ENCODE measurements at places on chromosomes 3 and 15.
A peak's percentile ranks its signal among the peaks of the same experiment; 100 is the strongest.

GRCh38 chr3:192570821-192571791 lies 156.2 kb downstream of the FGF12 start:
- DNase-seq, result no peak

DNA sequence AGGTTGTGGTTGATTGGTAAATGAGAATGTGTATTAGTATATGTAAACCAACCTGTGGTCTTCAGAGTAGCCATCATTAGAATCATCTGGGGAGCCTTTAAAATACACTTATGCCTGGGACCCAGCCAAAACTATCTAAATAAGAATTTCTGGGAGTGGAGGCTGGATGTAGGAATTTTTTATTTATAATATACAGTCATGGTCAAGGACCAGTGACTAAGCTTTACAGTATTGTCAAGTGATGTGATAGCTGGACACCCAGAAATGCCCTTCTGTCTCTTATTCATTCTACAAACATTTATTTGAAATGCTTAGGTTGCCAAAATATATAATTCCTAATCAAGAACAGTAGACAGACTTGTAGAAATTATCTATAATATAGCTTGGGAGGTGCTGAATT lies 132.2 kb downstream of the MBNL1 start:
- DNase-seq, result no peak

GRCh38 chr15:101138913-101139880 lies 112.7 kb downstream of the CHSY1 start:
- DNase-seq, result no peak

DNA sequence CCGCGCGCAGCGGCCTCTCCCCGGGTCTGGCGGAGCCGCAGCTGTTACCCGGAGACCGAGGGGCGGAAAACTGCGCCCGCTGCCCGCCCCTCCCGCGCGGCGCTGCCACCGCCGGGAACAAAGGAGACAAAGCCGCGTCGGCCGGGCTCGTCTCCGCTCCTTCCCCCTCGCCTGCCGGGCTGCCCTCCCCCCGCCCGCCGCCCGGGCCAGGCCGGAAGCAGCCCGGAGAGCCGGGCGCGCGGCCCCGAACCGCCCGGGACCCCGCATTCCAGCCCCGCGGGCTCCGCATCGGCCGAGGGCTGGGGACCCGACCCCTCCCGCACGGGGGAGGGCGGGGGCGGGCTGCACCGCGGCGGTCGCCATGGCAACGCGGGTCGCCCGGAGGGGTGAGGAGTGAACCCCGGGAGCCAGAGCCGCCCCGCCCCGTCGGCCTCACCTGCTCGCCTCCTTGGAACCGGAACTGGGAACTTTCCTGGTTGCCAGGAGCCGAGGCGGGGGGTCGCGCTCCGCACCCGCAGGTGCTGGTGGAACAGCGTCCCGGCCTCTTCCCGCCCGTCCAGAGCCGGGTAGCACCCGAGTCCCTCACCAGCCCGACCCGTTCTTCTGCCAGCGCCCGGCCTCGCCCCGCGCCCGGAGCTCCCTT lies 448 bp downstream of the PLXNB1 start:
- DNase-seq, result peak; percentile 63

- DNase-seq, result peak; percentile 69
These were observed 7.7 kb downstream of the CCR5 start for GRCh38 chr3:46378426-46378942.

GRCh38 chr3:137807998-137808397 lies 43.9 kb downstream of the SOX14 start:
- no peak for DNase-seq

DNA sequence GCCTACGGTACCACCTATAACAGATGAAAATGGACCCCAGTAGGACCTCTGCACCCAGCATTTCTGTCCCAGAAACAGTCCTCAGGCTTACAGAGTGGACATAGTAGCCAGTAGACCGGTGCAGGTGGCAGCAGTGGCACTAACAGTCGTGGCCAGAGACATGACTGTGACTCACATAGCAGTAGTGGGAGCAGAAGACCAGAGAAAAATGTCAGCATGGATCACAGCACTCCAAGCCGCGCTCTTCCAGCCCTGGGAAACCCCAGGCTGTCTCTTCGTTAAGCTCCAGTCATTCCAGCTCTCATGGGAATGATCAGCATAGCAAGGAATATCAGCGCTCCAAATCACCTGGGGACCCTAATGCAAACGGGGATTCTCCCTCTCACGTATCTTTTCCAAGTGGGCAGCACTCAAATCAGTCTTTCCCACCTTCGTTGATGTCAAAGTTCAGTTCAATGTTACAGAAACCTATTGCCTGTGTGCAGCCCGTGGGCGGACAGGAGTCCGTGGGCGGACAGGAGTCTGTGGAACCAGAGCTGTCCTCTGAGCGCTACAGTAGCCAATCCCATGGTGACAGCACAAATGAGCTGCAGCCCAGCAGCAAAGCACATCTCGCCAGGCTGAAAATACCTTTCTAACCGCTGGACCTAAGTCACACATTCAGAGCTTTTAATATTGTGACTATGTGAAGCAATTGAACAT lies 10.5 kb downstream of the BFSP2 start:
- no peak for DNase-seq

GRCh38 chr3:42545284-42545900 lies 36.4 kb downstream of the SEC22C start:
- DNase-seq, result no peak

GRCh38 chr3:10434938-10435336 lies 70.4 kb downstream of the ATP2B2 start:
- DNase-seq, result no peak

DNA sequence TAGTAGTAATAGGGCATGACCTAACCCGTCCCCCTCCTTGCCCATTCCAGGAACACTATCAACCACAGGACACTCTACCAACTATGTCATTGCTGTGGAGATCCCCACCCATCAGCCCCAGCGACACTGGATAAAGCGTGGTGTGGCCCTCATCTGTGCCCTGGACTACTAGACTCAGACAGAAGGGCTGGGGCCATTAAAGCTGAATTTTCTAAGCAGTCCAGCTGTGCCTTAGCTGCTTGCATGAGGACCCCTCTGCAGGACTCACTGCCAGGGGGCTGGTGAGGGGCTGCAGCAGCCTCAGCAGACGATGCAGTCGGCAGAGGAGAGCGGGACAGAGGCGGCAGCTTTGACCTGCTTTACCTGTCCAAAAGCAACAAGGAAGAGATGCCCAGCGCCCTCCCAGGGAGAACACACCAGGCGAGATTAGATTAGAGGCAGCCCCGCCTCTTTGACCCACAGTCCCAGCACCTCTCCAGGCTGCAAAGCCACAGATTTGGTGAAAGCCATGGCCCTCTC lies 44.6 kb downstream of the SEMA3G start:
- no peak for DNase-seq

- no peak for DNase-seq
These were observed 13.3 kb upstream of the FEM1B start for GRCh38 chr15:68264282-68264681.

- DNase-seq, result no peak
These were observed 70.1 kb downstream of the HCN4 start for GRCh38 chr15:73298522-73299245.

- no peak for DNase-seq
These were observed 142.3 kb upstream of the MEF2A start for GRCh38 chr15:99423186-99424130.

DNA sequence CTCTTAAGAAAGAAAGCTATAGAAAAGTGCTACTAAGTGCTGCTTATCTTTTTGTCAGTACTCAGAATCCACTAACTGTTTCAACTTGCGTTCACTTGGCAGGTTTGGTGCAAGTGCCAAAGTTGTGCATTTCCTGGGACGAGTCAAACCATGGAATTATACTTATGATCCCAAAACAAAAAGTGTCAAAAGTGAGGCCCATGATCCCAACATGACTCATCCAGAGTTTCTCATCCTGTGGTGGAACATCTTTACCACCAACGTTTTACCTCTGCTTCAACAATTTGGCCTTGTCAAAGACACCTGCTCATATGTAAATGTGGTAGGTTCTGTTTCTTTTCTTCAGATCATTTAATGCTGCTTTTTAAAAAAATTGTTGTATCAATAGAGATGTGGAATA lies 32.6 kb downstream of the GYG1 start:
- DNase-seq, result no peak

- no peak for DNase-seq
These were observed 31.2 kb downstream of the WWTR1 start for GRCh38 chr3:149626671-149627070.

GRCh38 chr3:17581421-17582080 lies 160.9 kb downstream of the TBC1D5 start:
- DNase-seq, result no peak

DNA sequence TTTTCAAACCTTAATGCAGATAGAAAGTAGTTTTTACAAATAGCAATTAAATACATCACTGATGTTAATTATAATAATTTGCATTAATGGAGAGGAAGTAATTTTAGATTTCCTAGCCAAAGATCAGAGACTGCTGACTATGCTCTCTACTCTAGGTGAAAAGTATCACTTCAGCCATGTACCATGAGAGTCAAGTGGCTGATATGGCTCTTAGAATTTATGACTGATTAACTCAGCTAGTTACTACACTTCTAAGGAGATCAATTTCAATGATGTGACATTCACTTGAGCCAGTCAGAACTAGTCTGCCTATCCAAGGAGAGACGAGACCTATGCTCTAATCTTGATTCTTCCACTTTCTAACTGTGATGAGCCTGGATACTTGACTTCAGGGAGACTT lies 405.7 kb upstream of the RORA start:
- DNase-seq, result no peak

DNA sequence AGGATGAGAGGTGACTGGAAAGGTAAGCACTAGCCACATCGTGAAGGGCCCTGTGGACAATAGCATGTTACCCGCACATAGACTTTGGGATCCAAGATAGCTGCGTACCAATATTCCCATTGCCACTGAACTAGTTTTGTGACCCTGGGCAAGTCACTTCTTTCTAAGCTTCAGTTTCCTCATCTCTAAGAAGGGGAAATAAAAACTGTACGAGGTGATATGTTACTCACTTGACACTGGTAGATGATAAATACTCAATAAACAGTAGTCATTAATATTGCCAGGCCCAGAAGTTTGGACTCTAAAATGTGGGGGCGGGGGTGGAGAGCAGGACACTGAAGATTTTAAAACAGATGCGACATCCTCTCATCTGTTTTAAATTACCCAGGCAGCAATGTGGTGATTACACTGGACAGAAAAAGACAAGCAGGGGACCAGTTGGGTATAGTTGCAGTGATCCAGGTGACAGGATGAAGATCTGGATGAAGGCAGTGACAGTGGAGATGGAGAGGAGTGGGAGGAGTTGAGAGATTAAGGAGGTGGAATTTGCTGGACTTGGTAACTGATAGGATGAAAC lies 2.5 kb downstream of the ATG7 start:
- DNase-seq, result no peak

- DNase-seq, result no peak
These were observed 189.3 kb downstream of the OPA1 start for GRCh38 chr3:193782276-193782647.

DNA sequence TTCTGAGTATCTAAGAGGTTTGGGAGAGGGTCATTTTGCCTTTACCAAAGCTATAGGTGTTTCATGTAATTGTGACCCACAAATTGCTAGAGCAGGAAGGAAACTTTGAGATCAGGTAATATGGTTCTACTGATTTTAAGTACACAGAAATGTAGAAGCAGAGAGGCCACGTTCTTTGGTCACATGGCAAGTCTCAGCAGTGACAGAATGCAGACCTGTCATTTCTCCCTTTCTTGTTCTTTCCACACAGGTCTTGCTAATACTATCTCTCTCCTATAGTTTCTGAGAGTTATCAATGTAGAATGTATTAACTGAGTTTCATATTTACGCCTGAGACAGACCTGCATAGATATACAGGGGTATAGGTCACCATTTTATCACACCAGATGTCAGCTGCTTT lies 10.9 kb upstream of the RTP1 start:
- DNase-seq, result no peak

DNA sequence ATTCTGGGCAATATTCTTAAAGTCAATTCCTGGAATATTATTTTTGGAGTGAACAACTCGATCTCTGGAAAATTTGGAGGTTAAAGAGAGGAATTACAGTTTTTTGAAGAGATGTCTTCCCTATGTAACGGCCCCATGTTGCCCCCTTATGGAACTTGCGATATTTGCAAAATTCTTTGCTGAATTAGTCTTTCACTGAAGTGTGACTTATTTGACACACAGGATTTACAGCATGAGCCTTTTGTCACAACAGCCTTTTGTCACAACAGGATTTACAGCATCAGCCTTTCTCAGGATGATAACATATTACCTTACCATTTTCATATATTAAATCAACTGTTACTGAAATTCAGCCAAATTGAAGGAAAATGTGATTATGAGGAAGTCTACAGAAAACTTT lies 37.8 kb upstream of the SPTSSB start:
- peak; percentile 8 for DNase-seq

DNA sequence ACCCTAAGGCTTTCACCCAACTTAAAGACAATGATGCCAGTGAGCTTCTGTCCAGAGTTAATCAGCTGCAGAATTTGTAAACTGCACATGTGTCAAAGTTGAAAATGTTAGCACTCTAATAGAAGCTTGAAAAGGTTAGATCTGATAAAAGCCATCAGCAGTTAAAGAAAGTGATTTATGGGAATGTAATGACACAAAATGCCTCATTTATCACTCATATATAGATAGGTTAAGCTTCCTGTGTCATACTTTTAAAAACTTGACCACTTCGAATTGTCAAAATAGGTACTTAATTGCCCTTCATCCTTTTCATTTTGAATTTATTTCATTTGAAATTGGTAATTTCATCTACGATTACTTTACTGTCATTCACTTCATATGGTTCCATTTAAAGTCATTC lies 151.6 kb downstream of the CDIN1 start:
- DNase-seq, result no peak

DNA sequence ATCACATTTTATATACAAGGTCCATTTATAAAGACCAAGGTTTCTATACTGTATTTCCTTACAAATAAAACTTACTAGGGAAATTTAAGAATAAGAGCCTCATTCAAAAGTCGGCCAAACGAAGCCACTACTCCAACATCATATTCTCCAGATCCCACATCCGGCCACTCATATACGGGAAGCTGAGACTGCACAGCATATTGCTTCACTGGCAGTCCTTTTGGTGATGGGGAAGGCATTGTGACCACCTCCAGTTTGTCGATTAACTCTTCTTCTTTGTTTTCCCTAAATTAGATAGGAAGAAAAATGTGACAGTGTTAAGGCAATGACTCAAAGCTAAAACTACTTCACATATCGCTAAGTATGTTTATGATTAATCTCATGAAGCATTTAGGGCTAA lies 2.7 kb downstream of the MTFMT start:
- no peak for DNase-seq

GRCh38 chr3:195116407-195117185 lies 154.4 kb downstream of the XXYLT1 start:
- DNase-seq, result no peak

DNA sequence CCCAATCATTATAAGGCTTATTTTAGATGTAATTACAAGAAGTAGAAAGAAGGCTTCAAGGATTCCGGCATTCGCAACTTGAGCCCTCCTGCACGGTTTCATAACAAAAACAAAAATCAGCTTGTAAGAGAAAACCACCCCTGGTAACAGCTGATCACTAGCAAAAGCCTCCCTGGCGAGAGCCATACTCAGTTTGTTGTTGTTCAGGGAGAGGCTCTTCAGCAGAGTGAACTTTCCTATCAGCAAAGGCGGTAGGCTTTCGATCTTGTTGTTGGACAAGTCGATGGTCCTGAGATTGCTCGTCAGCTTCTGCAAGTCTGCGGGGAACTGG lies 710 bp downstream of the LRRC57 start:
- no peak for DNase-seq

- DNase-seq, result no peak
These were observed 36.1 kb downstream of the SPSB4 start for GRCh38 chr3:141087076-141087777.
